GM23248 (cell line): ENCODE measurements at places on chromosomes 11 and 22.

DNA sequence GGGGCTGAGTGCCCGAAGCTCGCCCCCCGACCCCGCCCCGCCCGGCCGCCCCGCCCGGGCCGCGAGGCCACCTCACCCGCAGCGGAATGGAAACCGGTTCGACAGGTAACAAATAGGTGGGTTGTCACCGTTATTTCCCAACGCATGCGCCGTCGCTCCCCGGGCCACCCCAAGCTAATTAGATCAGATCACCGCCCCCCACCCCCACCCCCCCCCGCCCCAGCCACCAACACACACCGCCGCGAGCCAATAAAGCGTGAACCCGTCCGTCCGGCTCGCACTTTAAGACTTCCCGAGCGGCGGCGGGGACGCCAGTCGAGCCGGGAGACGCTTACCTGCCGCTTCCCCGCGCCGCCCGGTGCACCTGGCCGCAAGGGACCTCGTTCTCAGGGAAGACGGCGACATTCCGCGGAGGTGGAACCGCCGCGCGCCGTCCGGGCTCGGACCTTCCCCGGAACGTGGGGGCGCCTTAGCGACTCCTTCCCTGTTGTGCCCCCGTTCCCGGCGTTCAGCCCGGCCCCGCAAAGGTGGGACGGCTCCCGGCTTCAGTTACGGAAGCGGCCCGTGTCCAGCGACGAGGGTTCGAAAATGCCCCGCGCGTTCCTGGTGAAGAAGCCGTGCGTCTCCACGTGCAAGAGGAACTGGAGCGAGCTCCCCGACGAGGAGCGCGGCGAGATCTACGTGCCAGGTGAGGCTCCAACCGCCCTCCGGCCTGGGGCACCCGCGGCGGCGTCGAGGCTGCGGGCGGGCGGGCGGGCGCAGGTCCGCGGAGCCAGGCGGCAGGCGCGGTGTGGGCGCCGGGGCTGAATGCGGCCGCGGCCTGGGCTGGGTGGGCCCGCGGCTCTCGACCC is at the start of gene OVOL1:
TSS of gene OVOL1 (plus strand) at position 278 of the 851 bp plus-strand sequence. CDS start at position 589, 311 bp downstream.
- DNase-seq, result no peak

GRCh38 chr11:78812513-78813293 is 238.0 kb upstream of the NARS2 start:
- no peak for DNase-seq

DNA sequence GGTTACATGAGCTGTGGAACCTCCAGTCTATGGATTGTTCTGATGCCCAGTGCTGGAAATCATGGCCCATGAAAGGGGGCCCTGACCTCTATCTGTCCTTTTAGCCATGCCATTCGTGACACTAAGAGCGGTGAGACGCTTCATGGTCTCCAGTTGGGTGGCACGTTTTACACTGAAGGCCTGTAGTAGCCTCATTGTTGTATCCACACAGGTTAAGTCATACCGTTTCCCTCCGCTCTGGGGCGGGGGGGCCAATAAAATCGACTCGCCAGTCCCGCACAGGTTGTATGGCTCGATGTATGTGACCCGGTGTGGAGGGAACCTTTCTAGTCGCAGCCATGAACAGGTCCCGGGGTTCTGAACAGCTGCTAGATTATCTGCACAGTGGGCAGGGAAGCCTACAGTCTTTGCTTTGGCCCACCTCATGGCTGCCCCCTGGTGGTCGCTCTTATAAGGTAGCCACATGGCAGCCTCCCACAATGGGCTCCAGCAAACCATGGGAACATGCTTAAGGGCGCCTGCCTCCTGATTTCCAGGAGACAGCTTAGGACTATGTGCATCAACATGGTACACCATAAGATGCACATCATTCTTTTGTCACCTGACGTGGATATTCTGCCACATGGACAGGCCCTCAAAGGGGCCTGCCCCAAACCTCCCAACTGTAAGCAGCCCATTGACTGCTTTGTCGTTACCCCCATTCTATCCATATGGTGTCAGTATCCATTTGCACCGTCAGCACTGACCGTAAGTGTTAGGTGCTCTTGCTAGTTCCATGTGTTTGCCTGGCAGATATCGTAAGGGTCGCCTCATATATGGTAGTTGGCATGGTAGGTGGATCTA is 19.7 kb upstream of the APOL3 start:
- DNase-seq, result peak; percentile 81

GRCh38 chr11:93652679-93653078 is 8.8 kb upstream of the CEP295 start:
- no peak for DNase-seq

DNA sequence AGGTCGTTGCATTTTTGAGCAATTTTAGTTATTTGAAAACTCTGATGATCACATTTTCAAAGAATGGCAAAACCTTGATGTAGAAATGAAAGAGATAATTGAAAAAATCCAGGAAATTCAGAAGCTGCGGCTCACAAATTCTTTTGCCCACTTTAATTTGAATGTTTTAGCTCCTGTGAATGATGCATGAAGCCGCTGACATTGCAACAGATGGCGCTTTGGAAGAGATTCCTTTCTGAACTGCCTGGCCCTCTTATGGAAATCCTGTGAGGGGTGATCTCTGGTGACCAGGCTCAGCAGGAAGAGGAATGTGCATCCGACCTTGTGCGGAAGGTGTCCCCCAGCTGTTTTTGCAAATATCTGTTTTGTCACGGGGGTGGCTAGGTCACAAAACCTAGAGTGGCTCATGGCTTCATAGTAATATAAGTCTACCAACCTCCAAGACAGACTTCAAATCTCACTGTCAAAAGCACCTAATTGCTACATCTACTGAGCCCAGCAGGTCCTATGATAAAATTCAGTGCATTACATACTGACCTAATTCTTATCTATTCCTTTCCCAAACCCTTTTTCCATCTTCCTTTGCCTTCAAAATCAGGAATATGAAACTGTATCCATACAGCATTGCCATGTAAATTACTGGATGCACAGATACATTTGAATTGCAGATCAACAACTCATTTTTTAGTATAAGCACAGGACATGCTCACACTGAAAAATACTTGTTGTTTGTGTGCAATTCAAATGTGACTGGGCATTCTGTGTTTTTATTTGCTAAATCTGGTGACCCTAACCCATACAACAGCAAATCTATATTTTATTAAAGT is 412.7 kb downstream of the ETS1 start:
- DNase-seq, result peak; percentile 72

GRCh38 chr11:12598330-12599256 is 75.6 kb upstream of the TEAD1 start:
- DNase-seq, result no peak

GRCh38 chr22:32691101-32691500 is 110.4 kb upstream of the TIMP3 start:
- no peak for DNase-seq

- peak; percentile 77 for DNase-seq
Observed at GRCh38 chr11:20158597-20159257, 1.5 kb downstream of the DBX1 start.

DNA sequence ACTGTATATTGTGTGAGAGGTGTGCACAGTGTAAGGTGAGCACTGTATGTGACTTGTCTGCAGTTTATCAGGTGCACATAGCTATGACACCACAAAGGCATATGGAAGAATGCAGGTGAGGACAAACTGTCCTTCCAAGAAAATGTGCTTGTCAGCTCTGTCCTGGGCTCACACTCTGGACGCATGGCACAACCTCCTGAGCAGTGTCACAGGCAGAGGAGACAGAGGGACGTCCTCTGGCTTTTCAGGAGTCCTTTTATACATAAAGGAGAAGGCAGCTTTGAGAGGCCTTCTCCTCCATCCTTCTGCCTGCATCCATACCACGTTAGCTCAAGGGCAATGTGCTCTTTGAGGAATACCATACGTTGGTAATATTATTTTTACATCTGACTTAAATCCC is 7.5 kb upstream of the MYOD1 start:
- DNase-seq, result no peak

- DNase-seq, result no peak
Observed at GRCh38 chr22:40147388-40148176, 30.1 kb upstream of the TNRC6B start.

GRCh38 chr11:12066056-12066798 is 44.2 kb upstream of the MICAL2 start:
- peak; percentile 98 for DNase-seq

DNA sequence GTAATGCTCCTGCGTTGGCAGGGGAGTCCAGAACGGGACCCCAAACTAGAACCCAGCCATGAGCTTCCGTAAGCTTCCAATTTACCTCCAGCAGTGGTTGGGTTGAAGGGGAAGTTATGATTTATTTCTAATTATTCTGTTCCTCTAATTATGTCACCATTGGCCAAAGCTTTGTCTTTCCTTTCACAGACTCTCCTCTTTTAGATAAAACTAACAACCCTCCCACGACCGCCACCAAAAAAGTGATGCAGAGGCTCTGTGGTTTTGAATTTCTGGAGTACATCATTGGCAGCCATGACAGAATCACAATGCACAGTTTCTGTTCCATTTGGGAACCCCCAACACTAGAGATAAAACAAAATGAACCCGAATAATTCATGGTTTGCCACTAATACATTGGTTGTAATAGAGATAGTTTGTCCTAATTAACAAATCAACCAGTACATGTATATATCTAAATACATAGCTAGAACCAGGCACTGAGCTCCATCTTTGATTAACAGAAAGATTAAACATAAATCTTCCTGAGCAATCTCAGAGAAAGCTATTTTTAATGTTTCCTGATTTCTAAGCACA is 64.3 kb downstream of the ETS1 start:
- peak; percentile 57 for DNase-seq

- no peak for DNase-seq
Observed at GRCh38 chr11:79025622-79026021, 415.2 kb downstream of the TENM4 start.

DNA sequence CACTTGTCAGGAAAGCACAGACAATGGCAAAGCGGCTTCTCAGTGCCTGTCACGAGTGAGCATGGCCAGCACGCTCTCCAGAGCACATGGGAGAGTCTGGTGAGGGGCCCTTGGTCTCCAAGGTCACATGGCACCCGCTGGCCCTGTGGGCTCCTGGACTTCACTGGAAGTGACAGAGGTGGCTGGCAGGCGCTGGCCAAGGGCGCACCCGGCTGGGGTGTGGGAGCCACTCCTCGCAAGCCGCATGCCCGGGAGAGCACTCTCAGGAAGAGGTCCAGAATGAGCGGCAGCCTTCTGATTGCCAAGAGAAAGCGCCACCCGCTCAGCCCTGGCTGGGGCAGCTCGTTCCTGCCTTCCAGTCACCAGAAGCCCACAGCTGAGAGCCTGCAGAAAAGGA is 17.1 kb upstream of the MOB2 start:
- DNase-seq, result peak; percentile 19
